ENCODE measurements at places on chromosomes 2 and 18.

DNA sequence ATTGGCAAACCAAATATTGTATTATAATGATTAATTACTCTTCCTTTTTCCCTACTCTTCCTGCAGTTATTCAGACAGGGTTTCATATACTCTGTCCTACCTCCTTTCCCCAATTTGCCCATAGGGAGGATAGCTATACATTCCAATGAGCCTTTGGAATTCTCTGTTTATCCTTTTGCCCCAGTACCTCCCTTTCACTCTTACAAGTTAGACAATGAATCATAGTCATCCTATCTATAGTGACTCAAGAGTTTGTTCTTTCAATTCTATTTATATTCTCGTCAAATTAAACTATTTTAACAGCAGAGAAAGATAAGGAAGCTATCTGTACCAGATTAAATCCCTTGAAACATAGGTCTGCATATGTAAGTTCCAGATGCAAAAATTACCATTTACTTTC lies 437.5 kb downstream of the NR4A2 start:
- H3K4me1 ChIP-seq = no peaks in the 10 kb centered on the region
- H3K27ac ChIP-seq = no peak overlapping the region
- no peaks in the 10 kb centered on the region for H3K36me3 ChIP-seq
- H3K27me3 ChIP-seq = no peaks in the 10 kb centered on the region
- H3K4me3 ChIP-seq = no peak overlapping the region
- DNase-seq = no peak

GRCh38 chr2:76567478-76567877 lies 856.8 kb upstream of the GCFC2 start:
- no peaks in the 10 kb centered on the region for H3K27me3 ChIP-seq
- H3K4me1 ChIP-seq = no peaks in the 10 kb centered on the region
- no peak overlapping the region for H3K27ac ChIP-seq
- no peak overlapping the region for H3K4me3 ChIP-seq
- DNase-seq = no peak

DNA sequence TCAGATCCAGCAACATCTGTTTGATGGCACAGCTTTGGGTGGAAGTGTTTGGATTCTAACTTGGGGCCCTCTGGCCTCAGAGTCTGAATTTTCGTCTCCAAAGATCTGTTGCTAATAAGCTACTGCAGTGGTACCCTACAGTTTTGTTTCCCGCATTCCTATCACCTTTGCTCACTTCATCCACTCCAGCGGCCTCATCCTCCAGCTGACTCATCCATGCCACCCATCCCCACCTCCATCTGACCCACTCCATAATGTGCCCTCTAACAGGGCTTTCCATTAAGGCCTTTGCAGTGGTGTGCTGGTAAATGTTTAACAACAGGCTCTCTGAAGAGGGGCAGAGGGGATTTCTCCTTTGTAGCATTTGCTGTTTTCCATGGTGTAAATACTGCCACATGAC lies 225.5 kb downstream of the TGIF1 start:
- H3K27ac ChIP-seq = no peak overlapping the region
- H3K4me3 ChIP-seq = no peak overlapping the region
- H3K4me1 ChIP-seq = no peaks in the 10 kb centered on the region
- DNase-seq = peak; percentile 90
- H3K27me3 ChIP-seq = no peaks in the 10 kb centered on the region
- no peaks in the 10 kb centered on the region for H3K36me3 ChIP-seq

- no peaks in the 10 kb centered on the region for H3K27me3 ChIP-seq
- peak overlapping the region; percentile 30 for H3K4me3 ChIP-seq
- H3K36me3 ChIP-seq = peaks cover 42% of the 10 kb centered on the region
Observed at GRCh38 chr2:201151127-201151981, 31.6 kb upstream of the CASP10 start.

GRCh38 chr2:10912076-10912731 lies 470 bp downstream of the KCNF1 start:
- H3K4me1 ChIP-seq = no peaks in the 10 kb centered on the region
- peaks cover 53% of the 10 kb centered on the region for H3K27me3 ChIP-seq
- H3K27ac ChIP-seq = no peak overlapping the region

- no peak overlapping the region for H3K4me3 ChIP-seq
- H3K36me3 ChIP-seq = no peaks in the 10 kb centered on the region
- no peak overlapping the region for H3K27ac ChIP-seq
- no peaks in the 10 kb centered on the region for H3K4me1 ChIP-seq
Observed at GRCh38 chr18:51399491-51400122, 202.1 kb upstream of the MEX3C start.

GRCh38 chr2:98550165-98550564 lies 58.1 kb downstream of the COA5 start:
- H3K4me3 ChIP-seq = no peak overlapping the region
- H3K27ac ChIP-seq = no peak overlapping the region
- H3K36me3 ChIP-seq = peaks cover 31% of the 10 kb centered on the region
- DNase-seq = no peak

DNA sequence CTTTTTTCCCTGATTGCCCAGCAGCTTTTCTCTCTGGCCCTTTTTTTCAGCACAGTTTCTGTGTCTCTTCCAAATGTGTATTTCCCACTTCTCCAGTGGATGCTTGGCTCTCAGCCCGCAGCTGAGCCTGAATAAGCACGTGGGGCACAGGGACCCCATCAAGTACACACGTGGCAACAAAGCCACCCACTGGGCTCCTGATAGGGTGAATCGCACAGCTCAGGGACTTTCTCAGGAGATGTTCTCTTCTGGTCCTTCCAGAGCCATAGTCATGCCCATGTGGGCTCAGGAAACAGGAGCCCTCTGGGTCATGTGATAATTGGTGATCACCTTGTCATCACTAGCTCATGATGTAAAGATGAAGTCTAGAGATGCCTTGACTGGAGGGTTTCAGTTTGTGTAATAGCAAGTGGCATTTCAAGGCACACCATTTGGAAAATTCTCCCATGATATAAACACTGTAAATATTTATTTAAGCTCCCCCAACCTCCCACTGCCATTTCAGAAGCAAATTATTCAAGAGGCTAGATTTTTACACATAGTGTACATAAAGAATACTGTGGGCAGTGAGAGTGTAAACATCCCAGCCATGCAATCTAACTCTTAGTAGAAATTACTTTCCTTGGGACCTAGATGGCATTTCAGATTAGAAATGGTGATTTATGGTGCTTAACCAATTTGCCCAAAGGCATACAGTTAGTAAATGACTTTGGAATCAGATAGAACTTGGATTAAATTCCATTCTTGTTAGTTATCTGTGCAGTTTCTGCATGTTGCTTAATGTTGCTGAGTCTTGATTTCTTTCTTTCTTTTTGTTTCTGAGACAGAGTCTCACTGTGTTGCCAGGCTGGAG lies 597.5 kb downstream of the SLC4A3 start:
- peaks cover 53% of the 10 kb centered on the region for H3K4me1 ChIP-seq
- no peaks in the 10 kb centered on the region for H3K36me3 ChIP-seq
- peak overlapping the region; percentile 46 for H3K27ac ChIP-seq
- no peak for DNase-seq

GRCh38 chr2:98455494-98455976 lies 10.9 kb downstream of the INPP4A start:
- no peaks in the 10 kb centered on the region for H3K36me3 ChIP-seq
- DNase-seq = no peak
- H3K27ac ChIP-seq = peak overlapping the region; percentile 71
- no peak overlapping the region for H3K4me3 ChIP-seq
- no peaks in the 10 kb centered on the region for H3K27me3 ChIP-seq
- H3K4me1 ChIP-seq = peaks cover 34% of the 10 kb centered on the region

GRCh38 chr18:58098706-58099105 lies 54.7 kb downstream of the NEDD4L start:
- no peaks in the 10 kb centered on the region for H3K36me3 ChIP-seq
- H3K27me3 ChIP-seq = peaks cover 3% of the 10 kb centered on the region
- no peak overlapping the region for H3K27ac ChIP-seq
- no peak for DNase-seq

- peak; percentile 92 for DNase-seq
- peaks cover 4% of the 10 kb centered on the region for H3K4me1 ChIP-seq
- no peaks in the 10 kb centered on the region for H3K27me3 ChIP-seq
- no peaks in the 10 kb centered on the region for H3K36me3 ChIP-seq
- no peak overlapping the region for H3K4me3 ChIP-seq
Observed at GRCh38 chr2:216918088-216918680, 58.3 kb upstream of the TNP1 start.

DNA sequence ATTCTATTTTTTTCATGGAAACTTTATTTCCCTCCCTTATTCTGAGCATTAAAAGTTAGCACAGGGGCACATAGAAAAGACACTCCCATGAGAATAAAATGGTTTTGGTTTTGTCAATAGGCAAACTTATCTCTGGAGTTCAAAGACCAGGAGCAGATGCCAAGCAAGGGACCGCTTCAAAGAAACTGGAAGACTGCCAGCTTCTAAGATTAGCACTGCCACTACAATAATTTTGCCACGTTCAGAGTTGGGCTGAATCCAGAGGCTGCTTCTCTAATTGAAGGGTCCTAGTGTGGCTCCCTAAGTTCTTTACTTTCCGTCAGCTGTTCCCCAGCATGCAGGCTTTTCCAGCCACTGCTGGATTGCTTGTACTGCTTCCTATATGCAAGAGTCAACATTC lies 681.0 kb upstream of the GCFC2 start:
- H3K4me1 ChIP-seq = no peaks in the 10 kb centered on the region
- H3K4me3 ChIP-seq = no peak overlapping the region
- H3K36me3 ChIP-seq = no peaks in the 10 kb centered on the region
- H3K27me3 ChIP-seq = no peaks in the 10 kb centered on the region
- no peak overlapping the region for H3K27ac ChIP-seq
- DNase-seq = no peak
